Hematopoietic multipotent progenitor cell (in vitro differentiated cells): ENCODE measurements at places on chromosomes 12 and 14.

GRCh38 chr12:51320695-51321320 lies 3.2 kb downstream of the BIN2 start:
- DNase-seq = no peak

DNA sequence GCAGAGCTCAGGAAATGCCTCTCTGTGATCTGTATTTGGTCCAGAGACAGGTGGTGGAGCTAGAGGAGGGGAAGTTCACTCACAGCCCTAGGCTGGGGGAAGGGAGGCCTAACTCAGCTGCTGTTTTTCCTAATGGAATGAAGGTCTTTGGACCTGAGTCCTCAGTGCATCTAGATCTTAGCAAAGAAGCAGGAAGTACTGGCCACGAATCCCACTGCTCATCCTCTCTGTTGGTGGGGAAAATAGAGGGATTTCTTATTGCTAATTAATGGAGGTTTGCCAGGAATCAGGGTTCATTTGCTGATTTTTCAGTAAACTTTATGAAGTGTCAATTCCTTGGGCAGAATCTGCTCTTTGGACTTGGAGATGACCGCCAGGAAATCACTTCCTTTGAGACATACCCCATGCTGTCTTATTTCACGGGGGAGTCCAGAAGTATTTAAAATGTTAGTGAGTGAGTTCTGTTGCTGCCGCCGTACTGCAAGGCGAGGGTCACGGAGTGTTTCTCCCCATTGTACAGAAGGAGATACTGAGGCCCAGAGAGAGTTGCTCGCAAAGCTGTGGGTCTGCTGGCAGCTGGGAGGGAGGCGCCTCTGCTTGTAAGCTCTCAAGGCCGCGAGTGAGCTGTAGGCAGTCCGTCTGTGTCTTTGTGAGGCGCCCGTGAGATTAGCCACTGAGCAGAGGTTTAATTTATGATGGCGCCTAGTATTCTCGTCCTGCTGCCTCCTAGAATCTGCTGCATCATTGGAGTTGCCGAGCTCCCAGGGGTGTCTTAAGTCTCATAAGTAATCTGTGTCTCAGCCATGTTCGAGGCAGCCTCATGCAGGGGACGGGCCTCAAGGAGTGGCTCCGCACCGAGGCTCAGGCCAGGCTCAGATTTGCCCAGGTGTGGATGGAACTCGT lies 88.2 kb downstream of the TSPAN9 start:
- DNase-seq = no peak

DNA sequence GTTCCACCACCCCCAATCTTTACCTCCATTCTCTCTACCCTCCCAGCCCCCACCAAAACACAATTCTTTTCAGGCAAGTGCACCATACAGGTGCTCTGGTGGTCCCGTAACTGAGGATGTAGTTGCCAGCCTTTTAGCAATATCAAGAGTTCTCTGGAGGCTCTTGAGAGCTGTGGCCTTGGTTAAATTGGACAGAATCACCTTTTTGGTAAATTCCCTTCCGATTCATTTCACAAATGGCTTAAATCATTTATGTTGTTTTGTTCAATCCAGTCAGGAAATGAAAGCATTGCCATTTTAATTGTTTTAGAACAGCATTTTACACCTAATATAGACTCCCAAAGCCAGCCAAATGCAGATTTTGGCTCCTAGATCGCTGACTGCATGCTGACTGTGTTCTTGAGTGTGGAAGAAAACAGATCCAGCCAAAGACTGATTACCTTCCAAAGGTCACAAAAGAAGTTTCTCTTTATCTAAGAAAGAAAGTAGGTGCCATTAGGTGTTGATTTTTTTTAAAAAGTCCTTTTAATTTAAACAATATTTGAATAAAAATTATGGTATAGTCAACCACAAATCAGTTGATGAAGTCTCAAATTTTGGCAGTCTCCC lies 25.6 kb downstream of the CRADD start:
- DNase-seq = no peak

DNA sequence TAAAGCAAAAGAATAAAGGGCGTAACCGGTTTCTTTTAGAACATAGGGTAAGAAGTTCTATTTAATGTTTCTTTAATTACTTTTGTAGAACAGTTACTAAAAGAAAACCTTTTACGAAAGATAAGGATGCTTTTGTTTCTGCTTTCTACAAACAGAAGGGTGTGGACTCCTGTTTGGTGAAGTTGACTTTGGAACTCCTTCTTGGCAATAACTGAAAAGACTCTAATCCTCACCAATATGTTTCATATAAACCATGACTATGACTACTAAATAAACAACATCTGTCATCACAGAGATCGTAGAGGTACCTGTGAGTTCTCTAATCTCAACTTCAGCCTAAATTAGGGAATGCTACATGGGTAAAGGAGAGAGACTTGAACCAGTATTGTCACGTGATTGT lies 210.8 kb upstream of the FLRT2 start:
- DNase-seq = no peak

DNA sequence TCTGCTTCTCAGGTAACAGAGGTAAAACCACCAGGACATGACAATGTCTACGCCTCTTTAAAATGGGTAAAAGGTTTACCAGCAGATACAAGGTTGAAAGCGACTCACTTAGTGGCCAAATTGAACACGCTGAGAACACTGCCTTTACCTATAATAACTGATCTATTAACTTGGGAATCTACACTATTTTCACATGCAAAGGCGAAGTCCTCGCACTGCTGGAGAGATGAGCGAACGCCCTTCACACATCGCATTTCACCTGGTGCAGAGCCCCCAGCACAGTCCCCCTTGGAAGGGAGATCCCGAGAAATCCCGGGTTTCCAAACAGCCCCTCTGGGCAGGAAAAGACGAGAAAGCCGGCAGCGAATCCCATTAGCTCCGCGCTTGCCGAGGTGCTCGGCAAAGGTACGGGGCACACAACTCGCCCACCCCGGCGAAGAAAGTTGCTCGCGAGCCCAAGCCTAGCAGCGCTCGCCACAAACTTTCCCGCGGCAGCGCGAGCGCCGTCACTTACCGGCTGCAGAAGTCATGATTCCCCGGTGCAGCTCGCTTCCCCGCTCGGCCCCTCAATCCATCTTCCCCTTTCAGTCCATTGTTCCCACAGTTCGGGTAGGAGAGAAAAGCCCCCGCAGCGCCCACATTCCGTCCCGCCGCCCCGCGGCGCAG lies 423 bp downstream of the FGD6 start:
- no peak for DNase-seq

- DNase-seq = peak; percentile 32
Observed at GRCh38 chr12:89306827-89307473, 45.4 kb downstream of the DUSP6 start.

- DNase-seq = no peak
Observed at GRCh38 chr14:79627058-79627457, 584.2 kb downstream of the DIO2 start.

DNA sequence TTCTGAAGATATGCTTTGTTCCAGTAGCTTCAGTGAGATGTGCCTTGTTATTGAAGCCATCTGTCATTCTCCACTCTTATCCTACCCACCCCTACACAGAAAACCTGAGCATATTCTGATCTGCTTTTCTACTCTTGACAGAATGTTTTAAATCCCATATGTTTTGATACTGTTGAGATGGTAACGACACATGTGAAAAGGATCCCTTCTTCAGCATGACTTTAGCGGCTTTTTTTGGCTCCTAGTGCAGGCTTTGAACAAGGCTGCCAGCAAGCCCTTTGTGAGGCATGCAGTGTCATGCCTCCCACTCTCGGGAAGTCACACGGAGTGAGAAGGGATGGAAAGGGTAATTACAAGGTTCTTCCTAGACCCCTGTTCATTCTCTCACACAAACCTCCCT lies 228.8 kb upstream of the RGS6 start:
- no peak for DNase-seq

GRCh38 chr12:1777798-1778197 lies 42.6 kb upstream of the LRTM2 start:
- DNase-seq = no peak

GRCh38 chr12:104605685-104606084 lies 148.9 kb downstream of the CHST11 start:
- peak; percentile 59 for DNase-seq

- DNase-seq = no peak
Observed at GRCh38 chr14:20180486-20180885, 10.2 kb upstream of the OR11G2 start.

DNA sequence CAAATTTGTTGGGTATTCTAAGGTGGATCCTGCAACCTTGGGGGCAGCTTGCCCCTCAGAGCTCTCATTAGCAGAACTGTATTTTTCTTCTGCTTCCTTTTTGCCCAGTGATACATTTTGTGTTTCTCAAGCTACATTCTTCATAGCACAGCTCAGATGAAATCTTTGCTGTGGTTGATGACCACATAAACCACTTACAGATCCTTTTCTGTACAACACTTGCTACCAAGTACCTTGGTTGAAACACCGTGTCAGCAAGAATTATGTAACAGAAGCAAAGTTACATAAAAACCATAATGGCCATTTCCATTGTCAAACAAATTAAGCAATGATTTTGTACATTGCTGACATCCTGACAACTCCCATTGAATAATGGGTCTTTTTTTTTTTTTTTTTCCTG lies 9.7 kb upstream of the PLBD1 start:
- peak; percentile 72 for DNase-seq

DNA sequence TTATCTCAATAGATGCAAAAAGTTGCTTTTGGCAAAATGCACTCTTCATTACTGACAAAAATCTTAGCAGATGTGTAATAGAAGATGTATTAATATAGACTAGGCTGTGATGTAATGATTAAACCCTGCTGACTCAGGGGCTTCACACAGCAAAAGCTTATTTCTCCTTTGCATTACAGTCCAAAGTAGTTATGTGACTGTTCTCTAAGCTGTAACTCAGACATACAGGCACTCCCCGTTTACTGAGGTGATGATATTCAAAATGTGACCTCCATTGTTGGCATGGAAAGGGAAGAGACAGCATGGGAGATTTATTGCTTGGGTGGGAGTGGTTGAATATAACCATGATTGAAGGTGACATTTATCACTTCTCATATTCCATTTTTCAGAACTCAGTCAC lies 331.5 kb downstream of the SNAPC1 start:
- no peak for DNase-seq

- no peak for DNase-seq
Observed at GRCh38 chr12:29562110-29562804, 64.8 kb upstream of the OVCH1 start.

GRCh38 chr12:124490584-124491305 lies 76.7 kb downstream of the NCOR2 start:
- no peak for DNase-seq

GRCh38 chr12:13170892-13171490 lies 25.5 kb upstream of the EMP1 start:
- DNase-seq = no peak

- DNase-seq = no peak
Observed at GRCh38 chr14:57933349-57933748, 67.5 kb upstream of the SLC35F4 start.

DNA sequence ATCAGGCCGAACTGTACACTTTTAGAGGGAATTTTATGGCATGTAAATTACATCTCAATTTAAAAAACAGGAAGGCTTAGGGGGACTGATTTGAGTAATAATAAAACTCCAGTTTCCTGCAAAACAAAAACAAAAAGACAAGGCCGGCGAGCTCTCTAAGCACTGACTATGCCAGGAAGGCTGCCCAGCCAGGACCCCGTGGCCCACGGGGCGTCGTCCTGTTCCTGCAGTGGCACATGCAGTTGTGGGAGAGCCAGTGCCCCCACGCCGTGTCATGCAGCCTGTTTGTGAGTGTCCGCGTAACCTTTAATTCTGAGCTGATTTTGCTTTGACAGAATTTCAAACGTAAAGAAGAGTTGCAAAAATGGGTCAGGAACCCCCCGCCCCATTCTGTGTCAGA lies 10.5 kb downstream of the XRCC3 start:
- no peak for DNase-seq

- DNase-seq = no peak
Observed at GRCh38 chr12:68498736-68499135, 112.0 kb upstream of the RAP1B start.

DNA sequence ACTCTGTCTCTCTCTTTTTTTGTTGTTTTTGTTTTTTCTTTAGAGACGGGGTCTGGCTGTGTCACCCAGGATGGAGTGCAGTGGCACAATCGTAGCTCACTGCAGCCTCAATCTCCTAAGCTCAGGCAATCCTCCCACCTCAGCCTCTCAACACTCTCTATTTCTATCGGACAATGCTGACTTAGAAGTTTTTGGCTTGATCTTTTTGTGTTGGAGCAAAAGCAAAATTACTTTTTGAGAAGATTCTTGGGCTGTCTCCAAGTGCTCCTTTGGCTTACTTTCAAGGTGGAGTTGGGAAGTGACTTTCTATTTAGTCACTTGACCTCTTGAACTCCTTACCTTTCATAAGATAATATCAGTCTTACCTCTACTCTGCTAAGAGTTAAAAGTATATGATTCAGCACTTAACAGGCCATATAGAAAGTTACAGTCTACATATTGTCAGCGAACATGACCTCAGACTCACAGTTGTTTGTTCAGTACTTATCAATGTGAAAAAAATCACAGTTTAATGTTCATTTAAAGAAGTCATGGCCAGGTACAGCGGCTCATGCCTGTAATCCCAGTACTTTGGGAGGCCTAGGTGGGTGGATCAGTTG lies 15.4 kb upstream of the MIA2 start:
- DNase-seq = no peak
